ENCODE measurements at places on chromosomes 3 and 15.

DNA sequence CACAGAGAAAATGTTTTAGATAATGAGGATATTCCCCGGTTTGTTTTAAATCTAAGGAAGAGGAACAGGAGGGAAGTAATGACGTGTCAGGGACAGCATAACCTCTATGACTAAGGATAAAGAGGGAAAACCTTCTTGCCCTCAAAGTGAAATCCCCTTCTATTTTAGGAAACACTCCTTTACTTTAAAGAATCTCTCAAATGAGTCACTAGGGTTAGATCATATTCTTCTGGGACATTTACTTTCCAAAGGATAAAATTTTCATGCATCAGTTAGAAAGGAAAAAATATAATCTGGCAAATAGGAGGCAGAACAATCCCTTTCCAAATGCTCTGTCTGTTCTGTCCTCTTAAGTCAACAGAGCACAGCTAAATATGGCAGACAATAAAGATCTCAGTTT, 43.2 kb upstream of the UBE2E2 start:
- DNase-seq, result peak; percentile 81

GRCh38 chr3:87796137-87796842, 262.5 kb downstream of the CGGBP1 start:
- no peak for DNase-seq

- no peak for DNase-seq
These were observed 24.2 kb upstream of the BUB1B start for GRCh38 chr15:40136470-40137302.

DNA sequence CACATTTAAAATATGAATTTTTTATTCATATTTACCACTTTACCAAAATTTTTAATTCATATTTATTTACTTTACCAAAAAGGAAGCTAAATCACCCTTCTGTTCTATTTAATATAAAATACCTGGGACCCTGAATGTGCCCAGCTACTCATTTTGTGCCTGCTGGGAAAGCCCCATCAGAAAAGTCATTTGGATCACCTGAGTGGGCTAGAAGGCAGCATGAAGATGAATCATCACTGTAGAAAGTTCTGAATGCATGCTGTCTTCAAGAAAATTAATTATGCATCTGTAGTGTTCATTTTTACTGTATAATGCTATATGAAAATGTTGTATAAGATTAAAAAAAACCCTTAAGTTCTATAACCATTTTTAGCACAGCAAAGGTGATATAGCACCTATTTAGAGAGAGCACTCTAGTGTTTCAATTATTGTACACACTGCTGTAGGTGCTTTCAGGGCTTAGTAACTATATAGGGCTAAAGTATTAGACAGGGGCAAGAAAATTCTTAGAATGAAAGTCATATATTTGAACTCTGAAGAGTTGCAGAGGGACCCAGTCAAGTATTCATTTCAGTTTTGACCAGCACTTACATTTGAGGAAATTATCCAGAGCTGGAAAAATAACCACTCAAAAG, 175.1 kb downstream of the NFKBIZ start:
- no peak for DNase-seq

GRCh38 chr15:49473031-49473430, 50.0 kb downstream of the FGF7 start:
- DNase-seq, result peak; percentile 51

DNA sequence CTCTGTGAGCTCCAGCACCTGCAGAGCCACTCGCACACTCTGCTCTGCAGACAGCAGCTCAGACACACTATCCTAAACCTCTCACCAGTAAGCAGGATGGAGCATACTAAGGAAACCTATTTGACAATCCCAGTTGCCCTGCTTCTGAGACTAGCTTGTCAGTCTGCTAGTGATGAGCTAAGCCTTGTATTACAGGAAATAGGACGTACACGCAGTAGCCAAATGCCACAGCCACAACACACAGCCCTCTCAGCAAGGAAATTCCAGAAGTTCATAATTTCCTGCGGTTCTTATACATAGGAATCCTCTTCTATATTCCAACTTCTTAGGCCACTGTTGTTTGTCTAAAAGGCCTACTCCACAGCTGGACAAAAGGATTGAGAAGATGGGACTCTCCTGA, 74.5 kb downstream of the MYLK start:
- peak; percentile 84 for DNase-seq

GRCh38 chr3:113277941-113278598, 66.7 kb downstream of the BOC start:
- DNase-seq, result no peak

GRCh38 chr15:91306144-91306543, 206.1 kb downstream of the SV2B start:
- DNase-seq, result no peak

- DNase-seq, result no peak
These were observed 90.5 kb downstream of the LRRC28 start for GRCh38 chr15:99341786-99342185.

GRCh38 chr15:99303907-99304306, 52.6 kb downstream of the LRRC28 start:
- DNase-seq, result no peak
